ENCODE measurements at places on chromosomes 2 and 18.

DNA sequence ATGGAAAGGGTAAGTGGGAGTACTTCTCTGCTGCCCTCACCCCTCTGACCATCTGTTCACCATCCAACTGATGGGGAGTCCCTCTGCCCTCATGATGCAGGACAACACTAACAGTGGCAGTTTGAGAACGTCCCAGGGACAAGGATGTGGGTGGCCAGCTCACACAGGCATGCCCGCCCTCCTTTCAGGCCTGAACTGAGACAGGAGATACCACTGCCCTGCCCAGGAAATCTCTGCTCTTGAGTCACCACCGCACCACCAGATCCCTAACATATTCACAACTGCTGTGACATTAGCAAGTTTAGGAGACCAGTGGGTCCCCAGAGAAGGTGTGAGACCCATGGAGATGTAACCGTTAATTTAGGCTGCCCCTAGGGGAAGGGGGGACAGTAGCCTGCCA lies 66.2 kb downstream of the TRAPPC8 start:
- no peak for DNase-seq

DNA sequence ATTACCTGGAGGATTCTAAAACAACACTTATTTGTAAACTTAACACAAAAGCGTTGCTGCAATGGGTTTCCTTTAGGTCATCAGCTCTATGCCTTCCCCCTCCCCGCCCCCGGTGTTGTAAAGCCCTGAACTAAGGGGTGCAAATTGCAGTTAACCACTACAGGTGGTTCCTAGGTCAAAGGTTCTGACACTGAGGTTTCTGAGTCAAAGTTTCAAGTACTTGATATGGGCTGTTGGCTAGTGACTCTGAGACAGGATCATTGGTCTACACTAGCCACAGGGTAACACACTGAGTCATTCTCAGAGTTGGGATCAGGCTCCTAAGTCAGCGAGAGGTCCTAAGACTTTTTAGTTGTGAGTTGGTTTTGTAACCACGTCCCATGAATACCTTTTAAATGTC lies 15.4 kb downstream of the IL1B start:
- no peak for DNase-seq

- DNase-seq, result no peak
These were observed 256.4 kb upstream of the NETO1 start for GRCh38 chr18:73124175-73124574.

GRCh38 chr2:210971431-210971830 lies 415.0 kb downstream of the CPS1 start:
- no peak for DNase-seq

- DNase-seq, result no peak
These were observed 21.1 kb downstream of the INPP5D start for GRCh38 chr2:233081232-233081730.

- DNase-seq, result no peak
These were observed 805 bp upstream of the KRTCAP3 start for GRCh38 chr2:27441226-27441926.

GRCh38 chr2:50820176-50820575 lies 211.8 kb downstream of the NRXN1 start:
- no peak for DNase-seq

GRCh38 chr2:48482769-48483168 lies 47.2 kb upstream of the STON1 start:
- no peak for DNase-seq

GRCh38 chr2:60880643-60881046 lies 729 bp upstream of the REL start:
- DNase-seq, result no peak

GRCh38 chr18:3623769-3624545 lies 174.0 kb downstream of the TGIF1 start:
- DNase-seq, result peak; percentile 98

DNA sequence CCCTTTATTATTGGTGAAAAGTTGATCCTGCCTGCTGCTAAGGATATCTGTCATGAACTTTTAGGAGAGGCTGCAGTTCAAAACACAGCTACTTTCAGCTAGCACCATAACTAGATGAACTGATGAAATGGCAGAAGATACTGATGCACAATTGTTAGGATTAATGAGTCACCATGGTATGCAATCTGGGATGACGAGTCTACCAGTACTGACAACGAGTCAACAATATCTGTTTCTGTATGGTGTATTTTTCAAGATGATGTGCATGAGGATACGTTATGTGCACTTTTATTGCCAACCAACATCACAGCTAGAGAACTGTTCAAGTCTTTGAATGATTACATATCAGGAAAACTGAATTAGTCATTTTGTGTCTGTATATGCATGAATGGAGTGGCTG lies 68.7 kb downstream of the NETO1 start:
- peak; percentile 10 for DNase-seq

GRCh38 chr2:219249203-219249980 lies 3.7 kb upstream of the TUBA4B start:
- peak; percentile 47 for DNase-seq

DNA sequence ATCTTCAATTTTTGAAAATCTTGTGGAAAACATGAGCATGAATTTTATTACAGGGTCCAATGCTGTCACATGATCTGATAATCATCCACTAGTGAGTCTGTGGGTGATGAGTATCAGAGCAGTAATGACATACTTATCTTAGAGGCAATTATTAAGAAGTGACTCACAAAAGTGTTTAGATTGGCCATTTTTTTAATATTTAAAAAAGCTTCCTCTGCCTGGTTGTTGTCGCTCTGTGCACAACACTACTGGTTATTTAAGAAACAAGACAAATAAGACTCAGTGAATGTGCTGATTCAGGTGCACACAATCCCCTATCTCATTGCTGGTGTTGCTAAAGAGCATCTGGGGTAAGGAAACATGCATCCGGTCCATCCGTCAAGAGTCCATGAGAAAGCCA lies 665.8 kb upstream of the ZEB2 start:
- DNase-seq, result no peak

GRCh38 chr2:238379096-238379810 lies 47.5 kb upstream of the ASB1 start:
- peak; percentile 71 for DNase-seq

DNA sequence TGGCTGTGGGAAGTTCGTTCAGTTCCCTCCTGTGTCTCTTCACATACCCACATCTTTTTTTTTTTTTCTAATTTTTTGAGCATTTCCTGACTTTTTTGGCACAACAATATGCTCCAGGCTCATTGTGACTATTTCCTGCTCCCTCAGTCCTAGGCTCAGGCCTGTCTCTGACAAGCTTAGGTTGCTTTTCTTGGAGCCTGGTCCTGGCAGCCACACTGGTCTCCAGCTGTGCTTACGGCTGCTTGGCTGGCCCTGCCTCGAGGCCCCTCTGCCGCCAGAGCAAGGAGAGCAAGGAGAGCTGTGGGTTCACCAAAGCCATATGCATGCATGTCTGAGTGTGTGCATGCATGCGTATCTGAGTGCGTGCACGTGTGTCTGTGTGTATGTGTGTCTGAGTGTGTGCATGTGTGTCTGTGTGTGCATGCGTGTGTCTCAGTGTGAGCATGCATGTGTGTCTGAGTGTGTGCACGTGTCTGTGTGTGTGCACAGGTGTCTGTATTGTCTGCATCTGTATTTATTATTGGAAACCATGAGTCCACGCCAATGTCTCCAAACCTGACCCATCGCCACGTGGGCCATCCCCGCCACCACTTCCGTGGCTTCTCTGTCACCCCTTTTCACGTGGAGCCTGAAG lies 766.1 kb upstream of the SALL3 start:
- DNase-seq, result no peak

GRCh38 chr2:100831831-100832230 lies 11.9 kb downstream of the NPAS2 start:
- no peak for DNase-seq

DNA sequence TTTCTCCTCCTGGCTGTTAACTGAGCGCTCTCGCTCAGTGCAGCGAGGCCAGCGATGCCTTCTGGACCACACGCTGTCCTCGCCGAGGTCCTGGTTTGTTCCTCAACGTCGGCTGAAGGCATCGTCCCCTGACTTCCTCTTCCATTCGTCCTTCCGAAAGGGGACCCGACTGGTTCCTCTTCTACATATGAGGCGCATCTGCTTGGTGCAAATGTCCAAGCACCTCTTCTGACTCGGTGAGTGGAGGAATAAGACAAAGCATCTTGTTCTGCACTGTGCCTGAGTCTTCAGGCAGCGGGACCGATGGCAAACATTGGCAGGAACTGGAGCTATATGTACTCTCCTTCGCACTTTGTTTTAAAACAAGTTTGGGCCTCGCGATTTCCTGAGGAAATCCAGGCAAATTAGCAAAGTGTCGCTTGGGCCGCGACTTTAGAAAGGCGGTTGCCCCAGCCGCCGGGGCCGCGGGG lies 621 bp upstream of the KCNS3 start:
- no peak for DNase-seq

- DNase-seq, result no peak
These were observed 246.2 kb upstream of the STON1 start for GRCh38 chr2:48283586-48284269.

DNA sequence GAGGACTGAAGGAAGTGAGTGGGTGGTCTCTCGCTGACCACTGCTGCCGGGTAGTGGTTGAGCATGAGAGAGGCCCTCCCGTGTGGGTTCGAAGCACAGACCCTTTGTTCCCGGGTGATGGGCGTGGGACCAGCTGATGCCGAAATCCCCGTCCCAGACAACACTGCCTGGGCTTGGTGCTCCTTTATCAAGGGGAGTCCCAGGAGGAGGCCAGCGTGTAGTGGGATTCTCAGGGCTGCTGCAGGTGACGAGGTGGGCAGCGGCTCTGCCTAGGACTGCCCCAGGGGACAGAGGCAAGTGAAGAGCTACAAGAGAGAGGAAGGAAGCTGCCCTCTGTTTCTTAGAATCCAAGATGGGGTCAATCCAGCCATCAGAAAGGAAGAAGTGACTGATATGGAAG lies 251.3 kb upstream of the PXDN start:
- DNase-seq, result no peak

DNA sequence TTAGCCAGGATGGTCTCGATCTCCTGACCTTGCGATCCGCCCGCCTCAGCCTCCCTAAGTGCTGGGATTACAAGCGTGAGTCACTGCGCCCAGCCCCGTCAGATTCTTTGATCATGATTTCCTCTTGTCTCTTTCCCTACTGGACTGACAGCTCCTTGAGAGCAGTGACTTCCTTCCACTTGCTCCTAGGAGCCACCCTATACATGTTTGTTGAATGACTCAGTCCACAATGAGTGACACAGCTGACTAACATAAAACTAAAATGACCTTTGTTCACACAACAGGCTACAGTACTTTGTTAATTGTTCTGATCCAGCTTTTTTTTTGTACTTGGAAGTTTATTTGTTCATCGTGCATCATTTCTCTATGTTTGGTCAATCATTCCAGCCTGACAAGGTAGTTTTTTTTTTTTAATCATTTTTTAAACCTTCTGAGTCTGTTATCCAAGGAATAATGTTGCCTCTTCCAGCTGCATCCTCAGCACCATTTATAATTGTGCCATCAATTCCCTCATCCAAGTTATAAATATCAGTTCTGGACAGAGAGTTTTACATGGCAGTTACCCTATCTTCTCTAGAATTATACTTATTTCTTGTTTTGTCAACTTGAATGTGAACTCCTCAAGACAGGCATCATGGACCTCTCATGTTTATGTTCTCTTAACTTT lies 42.9 kb upstream of the TUBA3E start:
- no peak for DNase-seq

DNA sequence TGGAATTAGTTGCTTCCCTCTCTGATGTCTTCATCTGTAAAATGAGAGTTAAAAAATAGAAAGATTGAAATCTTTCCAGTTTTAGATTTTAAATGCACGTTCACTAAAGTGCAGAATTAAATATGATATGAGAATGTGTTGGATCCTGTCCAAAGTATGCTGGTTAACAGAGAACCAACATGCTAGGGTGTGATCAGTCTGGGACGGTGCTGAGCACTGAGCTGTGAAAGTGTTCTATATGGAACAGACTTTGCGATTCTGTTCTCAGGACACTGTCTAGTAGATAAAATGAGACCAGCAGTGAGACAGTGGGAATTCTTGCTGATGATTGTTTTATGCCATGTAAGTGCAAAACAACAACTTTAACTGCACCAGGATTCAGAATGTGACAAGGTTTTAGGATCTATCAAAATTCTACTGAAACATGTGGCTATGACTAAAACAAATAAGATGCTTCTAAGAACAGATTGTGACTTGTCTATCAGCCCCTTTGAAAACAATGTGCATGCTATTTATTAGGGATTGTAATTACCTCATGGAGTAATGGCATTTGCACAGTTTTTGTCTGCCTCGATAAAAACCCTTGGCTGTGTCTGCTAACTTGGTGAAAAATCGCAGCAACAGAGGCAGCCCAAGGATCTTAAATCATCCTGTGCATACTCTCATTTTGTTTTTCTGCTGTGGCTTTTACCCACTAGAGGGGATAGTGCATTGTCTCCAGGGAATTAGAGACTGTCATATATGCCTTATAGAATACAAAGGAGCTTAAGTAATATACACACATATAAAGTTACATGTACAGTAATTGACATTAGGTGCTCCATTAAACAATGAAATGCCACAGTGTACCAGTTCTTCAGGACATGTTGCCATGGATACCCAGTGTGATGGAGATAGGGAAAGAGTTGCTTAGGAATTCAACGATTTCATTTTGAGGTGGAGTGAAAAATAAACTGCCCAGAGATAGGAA lies 55.1 kb downstream of the MAP3K20 start:
- no peak for DNase-seq

DNA sequence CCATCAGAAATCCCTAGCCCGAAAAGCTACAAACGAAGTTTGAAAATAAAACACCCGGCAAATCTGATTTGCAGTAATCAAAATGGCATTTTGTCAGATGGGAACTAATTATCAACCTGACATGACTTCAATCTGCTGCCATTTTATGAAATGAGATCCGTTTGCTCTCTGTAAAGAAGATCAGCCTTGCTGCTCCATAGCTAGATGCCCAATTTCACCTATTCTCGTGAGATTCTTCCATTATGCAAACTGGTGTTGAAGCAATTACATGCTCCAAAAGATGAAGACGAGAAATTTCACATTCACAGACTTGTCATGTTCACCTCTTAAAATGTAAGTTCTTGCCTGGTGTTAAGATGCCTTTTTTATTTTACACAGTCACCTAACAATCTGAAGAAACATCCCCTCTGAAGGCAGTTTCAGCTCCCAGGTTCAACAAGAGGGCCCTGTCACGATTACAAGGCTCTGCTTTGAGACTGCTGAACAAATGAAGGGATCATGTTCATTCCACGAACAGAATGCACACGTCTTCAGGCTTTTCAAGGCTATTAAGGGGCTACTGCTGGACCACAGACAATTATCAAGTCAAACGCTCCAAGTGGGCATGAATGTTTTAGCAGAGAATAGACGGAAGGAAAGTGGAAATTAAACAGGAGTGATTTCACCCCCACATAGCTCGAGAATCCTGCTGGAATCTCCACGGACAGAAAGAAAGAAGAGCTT lies 172.6 kb upstream of the PID1 start:
- no peak for DNase-seq

DNA sequence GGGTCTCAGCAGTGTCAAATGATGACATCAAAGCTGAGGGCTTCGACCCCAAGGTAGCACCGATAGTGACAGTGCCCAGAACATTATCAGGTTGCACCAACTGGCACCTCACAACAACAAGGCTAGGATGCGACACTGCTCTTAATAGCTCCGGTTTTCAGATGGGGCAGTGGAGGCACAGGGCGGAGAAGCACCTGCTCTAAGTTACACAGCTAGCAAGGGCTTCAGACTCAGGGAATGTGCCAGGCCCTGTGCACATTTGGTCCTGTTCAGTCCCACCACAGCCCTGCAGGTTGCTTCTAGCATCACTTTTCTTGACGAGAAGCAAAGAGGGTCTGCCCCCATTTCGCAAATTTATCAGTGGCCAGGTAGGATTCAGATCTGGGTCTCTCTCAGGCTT lies 74.1 kb downstream of the DGKD start:
- DNase-seq, result no peak

Measured in AG09309 (cell line).